ENCODE measurements at places on chromosomes 1 and 21.

DNA sequence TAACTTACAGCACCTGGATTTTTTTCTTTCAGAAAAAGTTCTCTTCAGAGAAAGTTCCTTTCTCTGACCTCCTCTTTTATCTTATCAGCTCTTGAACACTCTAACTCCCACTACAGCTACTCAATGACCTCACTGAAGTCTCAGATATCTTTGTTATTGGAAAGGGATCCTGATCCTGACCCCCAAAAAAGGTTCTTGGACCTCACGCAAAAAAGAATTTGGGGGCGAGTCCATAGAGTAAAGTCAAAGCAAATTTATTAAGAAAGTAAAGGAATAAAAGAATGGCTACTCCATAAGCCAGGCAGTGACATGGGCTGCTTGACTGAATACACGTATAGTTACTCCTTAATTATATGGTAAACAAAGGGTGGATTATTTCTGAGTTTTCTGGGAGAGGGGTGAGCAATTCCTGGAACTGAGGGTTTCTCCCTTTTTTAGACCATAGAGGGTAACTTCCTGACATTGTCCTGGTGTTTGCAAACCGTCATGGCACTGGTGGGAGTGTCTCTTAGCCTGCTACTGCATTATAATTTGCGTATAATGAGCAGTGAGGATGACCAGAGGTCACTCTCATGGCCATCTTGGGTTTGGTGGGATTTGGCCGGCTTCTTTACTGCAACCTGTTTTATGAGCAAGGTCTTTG is 44.2 kb downstream of the WDR64 start:
- DNase-seq: no peak

- no peak for DNase-seq
These were observed 146.6 kb upstream of the ADGRL2 start for GRCh38 chr1:81654147-81654546.

DNA sequence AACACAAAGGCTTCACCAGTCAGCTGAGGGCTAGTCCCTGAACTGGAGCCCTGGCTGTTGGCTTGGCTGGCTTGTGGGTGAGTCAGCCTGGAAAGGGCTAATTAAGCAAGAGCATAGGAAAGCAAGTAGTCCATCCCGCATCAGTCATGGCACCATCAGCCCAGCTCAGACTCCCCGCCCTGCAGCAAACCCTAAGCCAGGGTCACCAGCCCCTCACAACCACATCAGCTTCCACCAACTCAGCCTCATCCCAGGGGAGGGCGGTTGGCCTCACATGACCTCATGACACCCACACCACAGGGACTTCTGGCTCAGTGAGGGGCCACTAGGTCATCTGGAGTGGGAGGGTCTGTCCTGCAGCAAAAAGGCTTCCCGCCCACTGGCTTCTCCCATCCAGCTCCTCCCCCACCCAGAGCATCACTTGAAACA is 7.0 kb upstream of the SPATC1L start:
- no peak for DNase-seq

GRCh38 chr1:235881930-235882700 is 15.4 kb upstream of the LYST start:
- DNase-seq: no peak

DNA sequence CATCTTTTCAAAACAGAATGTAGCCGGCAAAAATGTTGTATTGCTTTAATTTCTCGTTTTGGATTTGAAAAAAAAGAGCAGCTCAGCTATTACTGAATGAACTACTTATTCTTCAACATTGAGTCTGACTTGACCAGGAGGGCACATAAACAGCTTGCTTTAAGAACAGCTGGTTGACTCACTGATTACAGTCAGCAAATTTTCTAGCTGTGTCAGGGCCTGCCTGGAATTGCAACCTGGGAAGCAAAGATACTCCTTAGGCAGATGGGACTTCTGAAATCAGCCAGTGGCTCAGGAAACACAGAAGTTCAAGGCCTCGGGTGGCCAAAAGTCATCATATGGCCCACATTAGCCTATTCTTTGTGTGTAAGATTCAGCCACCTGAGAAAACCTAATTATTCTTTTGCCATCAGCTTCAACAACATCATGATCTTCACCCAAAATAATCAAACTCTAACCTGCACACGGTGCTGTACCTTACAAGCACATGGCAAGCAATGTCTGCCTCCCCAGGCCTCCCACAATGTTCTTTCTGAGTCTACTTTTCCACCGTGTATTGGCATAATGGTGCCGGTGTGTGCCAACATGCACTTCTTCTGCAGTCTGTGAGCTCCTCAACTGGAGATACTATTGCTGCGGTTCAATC is 307.2 kb downstream of the HHIPL2 start:
- DNase-seq: no peak

DNA sequence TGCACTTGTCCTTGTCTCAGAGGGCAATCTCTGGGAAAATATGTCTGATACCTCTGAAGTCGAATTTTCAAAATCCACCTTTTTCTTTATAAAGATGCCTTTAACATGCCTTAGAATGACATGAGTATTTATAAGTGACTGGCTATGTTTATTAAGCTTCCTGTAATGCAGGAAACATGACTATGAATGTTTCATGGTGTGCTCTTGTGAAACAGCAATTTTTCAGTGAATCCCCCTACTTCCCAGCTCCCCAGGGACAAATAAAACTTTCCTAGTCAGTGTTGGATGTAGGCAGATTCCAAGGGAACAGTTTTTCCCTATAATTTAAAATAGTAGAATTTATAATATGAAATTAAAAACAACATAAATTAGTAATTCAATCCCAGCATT is 437.0 kb downstream of the LMO4 start:
- DNase-seq: no peak

DNA sequence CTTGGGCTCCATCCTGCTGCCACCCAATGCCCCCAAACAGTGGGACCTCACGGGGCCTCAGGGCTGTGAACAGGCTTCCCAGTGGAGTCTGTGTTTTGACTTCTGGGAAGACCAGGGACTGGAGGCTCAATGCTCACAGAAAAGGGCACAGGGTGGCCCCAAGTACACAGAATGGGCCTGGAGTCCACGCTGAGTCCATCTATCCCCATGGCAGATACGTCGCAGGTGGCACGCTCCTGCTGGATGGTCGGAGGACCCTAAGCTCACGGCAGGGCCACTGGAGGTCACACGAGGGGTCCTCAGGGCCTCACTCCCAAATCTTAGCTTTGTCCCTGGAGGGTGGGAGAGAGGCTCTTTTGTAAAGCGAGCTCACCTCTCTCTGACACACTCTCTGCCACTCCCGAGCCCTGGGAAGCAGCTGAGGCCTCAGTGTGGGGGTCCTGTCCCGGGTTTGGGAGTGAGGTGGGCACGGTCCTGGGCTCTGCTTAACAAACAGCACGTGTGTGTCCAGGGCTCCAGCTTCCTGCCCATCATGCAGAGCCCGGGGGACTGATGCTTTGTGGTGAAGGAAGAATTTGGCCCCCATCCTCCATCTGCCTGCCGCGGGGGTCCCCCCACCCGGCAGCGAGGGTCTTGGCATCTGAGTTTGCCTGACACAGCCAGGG is 27.2 kb upstream of the TTC34 start:
- no peak for DNase-seq

DNA sequence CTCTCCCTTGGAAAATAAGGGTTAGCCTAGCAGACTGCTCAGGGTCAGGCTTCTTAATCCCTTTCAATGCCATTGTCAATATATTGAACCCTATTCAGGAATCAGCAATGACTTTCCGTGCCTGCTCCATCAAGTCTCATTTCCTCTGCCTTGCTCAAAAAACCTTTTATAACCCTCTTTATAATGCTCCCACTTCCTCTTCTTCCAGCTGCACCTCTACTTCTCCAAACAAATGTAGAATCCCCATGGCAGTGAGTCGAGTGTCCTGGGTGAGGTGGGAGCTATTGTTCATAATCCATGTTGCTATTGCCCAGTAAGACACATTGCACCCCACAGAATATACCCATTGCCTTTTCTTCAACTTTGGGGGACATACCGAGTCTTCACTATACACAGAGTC is 58.6 kb downstream of the OLIG1 start:
- no peak for DNase-seq

GRCh38 chr1:219834314-219834917 is 93.9 kb downstream of the SLC30A10 start:
- DNase-seq: no peak

DNA sequence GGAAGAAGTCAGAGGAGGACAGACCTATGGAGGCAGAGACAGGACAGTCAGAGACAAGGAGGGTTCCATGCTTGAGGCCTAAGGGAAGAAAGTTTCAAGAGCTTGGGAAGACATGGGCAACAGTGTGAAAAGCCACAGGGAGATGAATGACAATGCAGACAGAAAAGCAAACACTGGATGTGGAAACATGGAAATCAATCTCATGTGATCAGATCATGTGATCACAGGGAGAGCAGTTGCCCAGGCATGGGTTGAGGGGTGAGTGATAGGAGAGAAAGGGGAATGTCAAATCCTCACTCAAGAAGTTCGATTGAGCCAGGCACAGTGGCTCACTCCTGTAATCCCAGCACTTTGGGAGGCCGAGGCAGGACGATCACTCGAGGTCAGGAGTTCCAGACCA is 17.2 kb downstream of the PTAFR start:
- DNase-seq: no peak

GRCh38 chr1:110130989-110131388 is 18.7 kb downstream of the UBL4B start:
- no peak for DNase-seq

- no peak for DNase-seq
These were observed 43.2 kb downstream of the ELK4 start for GRCh38 chr1:205588636-205589035.

DNA sequence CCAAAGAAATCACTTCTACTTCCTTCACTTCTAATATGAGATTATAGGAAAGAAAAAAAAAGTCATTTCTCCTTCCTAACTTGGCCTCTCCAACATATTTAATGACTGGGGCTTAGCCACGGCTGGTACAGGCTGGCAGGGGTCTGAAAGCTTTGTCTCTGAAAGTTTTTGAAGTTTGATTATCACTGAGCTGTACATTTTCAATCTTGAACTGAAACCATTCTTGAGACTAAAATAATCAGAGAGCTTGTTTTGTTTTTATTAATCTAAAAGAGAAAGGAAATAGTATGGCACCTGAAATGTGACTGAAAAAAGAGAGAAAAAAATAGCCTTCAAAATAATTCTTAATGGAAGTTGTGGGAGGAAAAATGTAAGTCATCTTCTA is 3.8 kb upstream of the KRTAP19-8 start:
- DNase-seq: no peak

GRCh38 chr1:80217377-80217986 is 1211.0 kb upstream of the ADGRL4 start:
- DNase-seq: no peak

GRCh38 chr1:56957931-56958330 is 7.9 kb downstream of the C8B start:
- DNase-seq: no peak

DNA sequence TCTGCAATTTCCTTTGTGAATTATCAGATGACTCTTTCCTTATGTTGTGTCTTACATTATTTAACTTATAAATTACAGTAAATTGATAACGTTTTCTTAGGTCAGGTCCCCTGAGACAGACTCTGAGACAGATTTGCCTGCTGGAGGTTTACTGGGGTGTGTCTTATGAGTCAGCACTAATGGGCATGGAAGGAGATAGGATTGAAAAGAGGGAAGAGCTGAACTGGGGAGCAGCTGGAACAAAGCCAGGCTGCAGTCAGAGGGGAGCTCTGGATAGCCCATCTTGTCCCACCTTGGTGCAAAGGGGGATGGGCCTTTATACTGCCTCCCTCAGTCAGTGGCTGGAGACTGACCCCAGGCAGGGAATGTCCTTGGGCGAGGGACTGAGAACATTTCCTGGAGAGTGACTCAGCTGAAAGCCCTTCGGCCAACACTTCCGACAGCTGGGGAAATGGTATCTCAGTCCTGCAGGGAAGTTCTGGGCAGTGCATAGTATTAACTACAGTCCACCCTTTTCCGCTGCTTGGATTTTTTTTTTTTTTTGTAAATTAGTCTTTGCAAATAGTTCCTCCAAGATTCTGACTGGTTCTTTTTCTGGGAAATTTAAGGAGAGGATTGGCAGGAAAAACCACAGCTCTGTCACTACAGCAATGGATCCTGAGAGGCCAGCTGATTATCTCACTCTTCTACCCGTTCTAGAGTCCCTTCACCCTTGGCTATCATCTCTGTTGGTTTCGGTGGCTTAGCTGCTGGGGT is 39.1 kb upstream of the CDC42BPA start:
- no peak for DNase-seq

- DNase-seq: no peak
These were observed 148.7 kb downstream of the EDEM3 start for GRCh38 chr1:184605941-184606340.

- DNase-seq: no peak
These were observed 206.4 kb upstream of the SGIP1 start for GRCh38 chr1:66327588-66327987.

DNA sequence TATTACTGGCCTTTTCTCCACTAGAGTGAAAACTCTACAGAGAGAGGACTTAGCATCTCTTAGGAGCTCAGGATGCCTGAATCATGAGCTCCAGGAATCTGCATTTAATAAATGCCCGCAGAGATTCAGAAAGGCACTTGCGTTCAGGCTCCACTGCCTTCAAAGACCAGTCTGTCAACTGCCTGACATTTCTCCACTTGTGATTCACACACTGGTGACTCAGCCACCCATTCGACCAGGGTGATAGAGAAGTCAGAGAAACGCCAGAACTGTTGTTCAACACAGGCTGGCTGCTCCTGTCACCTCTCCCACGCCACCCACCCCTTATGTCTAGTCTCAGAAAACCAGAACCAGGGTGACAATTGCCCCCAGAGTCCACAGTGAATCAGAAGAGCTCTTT is 26.9 kb upstream of the LBR start:
- DNase-seq: no peak

DNA sequence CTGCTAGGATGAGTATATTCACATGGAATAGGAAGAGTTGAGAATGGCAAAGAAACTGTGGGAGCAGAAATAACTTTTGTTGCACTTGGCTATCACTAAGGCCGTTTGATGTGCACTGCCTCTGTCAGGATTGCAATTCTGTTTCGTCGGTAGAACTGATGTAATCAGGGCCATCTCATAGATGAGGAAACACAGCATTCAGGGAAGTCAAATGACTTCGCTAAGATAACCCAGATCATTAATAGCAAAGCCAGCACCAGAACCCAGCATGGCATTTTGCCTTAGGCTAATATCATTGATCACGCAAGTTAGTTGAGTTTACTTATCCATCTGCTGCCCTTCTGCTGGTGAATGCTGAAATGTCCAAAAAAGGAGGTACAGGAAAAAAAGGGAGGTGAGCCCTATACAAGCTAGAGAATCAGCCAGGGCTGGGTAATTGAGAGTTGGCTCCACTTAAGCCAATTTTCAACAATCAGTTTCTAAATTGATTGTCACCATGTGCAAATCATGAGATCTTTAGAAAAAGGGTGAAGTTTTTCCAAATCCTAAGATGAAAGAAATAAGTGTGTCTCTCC is 7.6 kb downstream of the RASSF5 start:
- DNase-seq: no peak

- DNase-seq: no peak
These were observed 6.0 kb downstream of the LDLRAD1 start for GRCh38 chr1:54012008-54012325.

DNA sequence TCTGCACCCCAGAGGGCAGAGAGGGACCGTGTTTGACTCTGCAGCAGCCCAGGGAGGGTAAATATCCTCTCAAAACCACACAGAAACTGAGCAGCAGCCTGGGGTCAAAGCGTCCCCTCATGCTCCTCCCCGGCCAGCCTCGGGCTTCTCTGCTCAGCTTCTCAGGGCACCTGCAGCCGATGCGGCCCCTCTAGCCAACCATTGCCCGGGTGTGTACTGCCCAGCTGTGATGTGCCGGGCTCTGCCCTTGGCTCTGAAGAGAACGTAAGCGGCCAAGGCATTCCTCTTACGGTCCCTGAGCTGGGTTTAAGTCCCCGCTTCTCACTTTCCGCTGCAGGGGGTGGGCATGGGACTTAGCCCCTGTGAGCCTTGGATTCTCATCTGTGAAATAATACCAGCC is 5.5 kb downstream of the FAM131C start:
- DNase-seq: no peak

GRCh38 chr1:161390559-161390858 is 22.8 kb upstream of the CFAP126 start:
- DNase-seq: no peak

Data from GM12891 (cell line).